ENCODE measurements at places on chromosomes 6 and 20.
A peak's percentile ranks its signal among the peaks of the same experiment; 100 is the strongest.

DNA sequence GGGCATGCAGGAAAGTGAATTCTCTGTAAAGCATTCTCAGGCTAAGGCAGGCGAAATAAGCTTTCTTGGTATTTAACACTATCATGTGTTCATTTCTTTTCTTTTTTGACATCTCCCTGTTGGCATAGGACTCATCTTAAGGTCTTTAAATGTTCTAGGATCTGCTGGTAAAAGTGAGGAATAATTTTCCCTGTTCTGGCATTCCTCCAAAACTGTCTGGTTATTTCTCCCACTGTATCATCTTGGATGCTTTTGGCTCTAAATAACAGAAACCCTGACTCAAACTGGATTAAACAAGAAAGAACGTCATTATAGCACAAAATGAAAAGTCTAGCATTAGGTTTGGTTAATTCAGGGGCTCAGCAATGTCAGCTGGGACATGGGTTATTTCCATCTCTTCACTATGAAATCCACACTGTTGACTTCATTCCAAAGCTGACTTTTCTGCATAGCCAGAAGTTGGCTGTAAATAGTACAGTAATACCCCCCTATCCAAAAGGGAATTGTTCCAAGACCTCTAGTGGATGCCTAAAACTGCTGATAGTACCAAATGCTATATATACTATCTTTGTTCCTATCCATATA is 37.9 kb upstream of the SNAP25 start:
- DNase-seq, result no peak

DNA sequence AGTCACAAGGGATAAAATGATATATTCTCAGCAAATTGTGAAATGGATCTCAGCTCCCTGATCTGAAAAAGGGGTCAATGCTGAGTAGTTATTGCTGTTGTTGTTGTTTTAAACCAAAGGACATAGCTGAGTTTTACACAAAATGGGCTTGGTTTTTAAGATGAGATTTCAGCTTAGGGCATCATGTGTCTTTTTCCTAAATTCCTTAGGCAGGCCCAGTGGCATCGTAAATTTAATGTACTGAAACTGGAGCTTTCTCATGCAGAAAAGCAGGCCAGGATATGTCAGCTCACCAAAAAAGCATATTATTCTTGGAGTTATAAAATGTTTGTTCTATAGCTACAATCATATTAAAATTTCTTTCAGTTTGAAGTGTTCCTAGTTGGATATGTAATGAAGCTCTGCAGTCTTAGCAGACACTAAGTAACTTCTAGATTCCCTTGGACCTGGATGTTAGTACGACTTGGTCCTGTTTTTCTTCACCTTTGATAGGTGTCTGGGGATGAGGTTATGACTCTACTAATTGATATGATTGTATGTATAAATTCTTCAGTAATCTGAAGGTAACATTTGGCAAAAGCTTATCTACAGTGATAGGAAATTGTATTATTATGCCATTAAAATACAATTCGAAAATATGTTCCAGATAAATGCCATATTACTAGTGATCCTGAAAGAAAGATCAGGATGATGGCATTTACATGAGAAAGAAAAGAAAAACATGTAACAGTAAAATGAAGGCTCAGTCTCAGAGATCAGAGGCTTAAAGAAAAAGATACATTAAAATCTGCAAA is 663.3 kb downstream of the RFPL4B start:
- DNase-seq, result no peak

- DNase-seq, result peak; percentile 86
Observed at GRCh38 chr6:109455437-109456110, at the start of gene MICAL1. Gene MICAL1, minus strand, starts transcription at chr6:109455772. Its CDS starts 1,576 bp downstream, at chr6:109454196.

- no peak for DNase-seq
Observed at GRCh38 chr20:33729101-33729500, 2.7 kb upstream of the ZNF341 start.

- DNase-seq, result no peak
Observed at GRCh38 chr20:3900187-3900604, 11.0 kb downstream of the PANK2 start.

GRCh38 chr6:5099537-5099936 is 14.4 kb downstream of the PPP1R3G start:
- no peak for DNase-seq

GRCh38 chr6:67331304-67331703 is 1303.8 kb upstream of the ADGRB3 start:
- no peak for DNase-seq

DNA sequence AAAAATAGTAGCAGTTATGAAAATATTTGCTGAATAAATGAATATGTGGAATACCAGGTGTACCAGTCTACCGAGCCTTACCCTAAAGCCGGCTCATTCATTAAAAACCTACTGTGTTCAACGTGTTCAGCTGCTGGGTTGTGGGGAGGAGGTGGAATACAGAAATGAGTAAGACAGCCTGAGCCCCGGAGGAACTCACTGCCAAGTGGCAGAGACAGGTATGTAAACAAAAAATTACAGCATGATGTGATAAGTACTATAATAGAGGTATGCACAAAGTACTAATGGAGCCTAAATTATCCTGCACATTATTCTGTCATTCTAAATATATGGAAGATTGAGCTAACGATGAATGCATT is 6.8 kb upstream of the ADTRP start:
- DNase-seq, result no peak

GRCh38 chr6:145694083-145694737 is 41.1 kb downstream of the EPM2A start:
- DNase-seq, result no peak

- DNase-seq, result peak; percentile 30
Observed at GRCh38 chr20:5448449-5449118, 131.8 kb upstream of the PROKR2 start.

- DNase-seq, result no peak
Observed at GRCh38 chr6:13760307-13761304, 49.0 kb upstream of the RANBP9 start.

GRCh38 chr6:104281370-104281769 is 578.3 kb downstream of the HACE1 start:
- DNase-seq, result no peak

DNA sequence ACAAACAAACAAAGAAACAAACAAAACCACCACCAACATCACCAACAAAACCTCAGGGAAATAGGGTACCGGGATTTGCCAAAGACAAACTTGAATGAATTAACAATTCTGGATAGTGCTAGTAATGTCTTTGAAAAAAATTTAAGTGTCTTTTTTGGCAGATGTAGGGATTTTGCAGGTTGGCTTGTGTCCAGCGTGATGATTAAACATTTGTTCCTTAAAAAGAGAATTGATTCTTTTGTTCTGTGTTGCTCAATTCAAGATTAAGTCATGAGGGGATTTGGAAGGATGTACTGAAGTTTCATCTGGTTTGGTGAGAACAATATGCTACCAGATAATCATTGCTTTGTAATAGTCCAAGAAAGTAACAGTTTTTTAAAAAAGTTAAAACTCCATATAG is 125.1 kb upstream of the HS3ST5 start:
- DNase-seq, result no peak

Measured in NCI-H774 (cell line).